Posterior vena cava (tissue), 2 donors: ENCODE measurements at places on chromosomes 6 and 20. TPM values are rescaled to one million over a fixed set of nuclear protein-coding genes. Genes with fewer than 3 reads are reported as not detected.

Gene SLC22A7
- total RNA-seq = not detected

- DNase-seq = no peak
These were observed 46.5 kb upstream of the SHLD1 start for GRCh38 chr20:5703681-5704101.

GRCh38 chr6:27505209-27506027 is 32.5 kb upstream of the ZNF184 start:
- no peak for DNase-seq

Gene COL9A3
- 1.9 TPM for total RNA-seq

DNA sequence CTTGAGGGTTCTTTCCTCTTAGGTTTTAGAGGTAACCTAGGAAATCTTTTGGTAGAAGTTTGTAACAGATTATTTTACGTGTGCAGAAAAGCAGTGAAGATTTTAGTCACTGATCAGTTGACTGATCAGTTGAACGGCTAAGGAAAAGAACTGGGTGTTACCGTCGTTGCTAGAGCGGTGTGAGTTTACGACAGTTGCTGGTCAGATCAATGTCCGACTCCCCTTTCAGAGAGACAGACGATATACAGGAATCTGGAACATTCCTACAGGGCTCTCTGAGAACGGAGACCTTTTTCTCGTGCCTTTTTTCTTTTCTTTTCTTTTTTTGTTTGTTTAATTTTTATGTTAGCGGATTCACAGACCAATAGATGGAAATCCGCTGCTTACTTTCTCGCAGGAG is 132.1 kb upstream of the ZNF184 start:
- DNase-seq = no peak

Gene BFSP1
- 0.67 TPM for total RNA-seq

- DNase-seq = no peak
These were observed 171.3 kb upstream of the CST7 start for GRCh38 chr20:24777746-24778145.

DNA sequence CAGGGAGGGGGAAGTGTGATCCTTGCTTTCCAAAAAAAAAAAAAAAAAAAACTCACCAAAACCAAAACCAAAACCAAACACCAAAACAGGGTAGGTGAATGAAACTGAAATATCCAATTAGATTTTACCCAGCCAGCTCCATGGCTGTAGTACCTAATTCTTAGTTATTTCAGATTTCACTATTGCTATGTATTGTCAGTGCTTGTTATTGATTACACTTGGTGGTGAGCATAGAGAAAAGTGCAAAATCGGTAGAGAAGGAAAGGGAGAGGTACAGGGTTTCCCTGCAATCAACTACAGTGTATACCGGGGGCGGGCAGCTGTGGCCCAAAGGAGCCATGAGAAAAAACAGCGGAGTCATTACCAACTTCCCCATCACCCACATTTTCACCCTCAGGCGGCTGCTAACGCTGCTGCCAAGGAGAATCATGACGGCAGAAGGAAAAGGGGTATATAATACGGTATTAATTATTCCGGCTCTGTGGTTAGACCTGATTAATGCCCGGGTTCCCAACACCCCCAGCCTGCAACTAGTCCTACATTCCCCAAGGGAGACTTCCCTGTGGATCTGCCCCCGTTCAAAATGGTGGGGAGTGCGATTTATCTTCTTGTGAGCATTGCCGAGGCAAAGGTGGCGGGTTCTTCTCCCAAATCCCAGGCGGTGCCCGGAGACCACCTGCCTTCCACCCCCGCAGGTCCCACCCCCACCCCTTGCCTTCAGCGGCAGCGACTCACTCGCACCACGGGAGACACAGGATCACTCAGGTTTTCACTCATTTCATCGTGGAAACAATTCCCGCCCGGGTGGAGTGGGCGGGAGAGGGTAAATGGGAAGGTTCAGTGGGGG is at the start of gene C6orf62:
C6orf62 (minus strand) TSS at position 30 of the 847 bp plus-strand sequence. CDS start 486 bp downstream, outside the sequence.
- DNase-seq = peak; percentile 79

- no peak for DNase-seq
These were observed 8.9 kb downstream of the TRIM10 start for GRCh38 chr6:30152016-30152673.

GRCh38 chr6:192313-192664 is 100.0 kb upstream of the DUSP22 start:
- DNase-seq = no peak

DNA sequence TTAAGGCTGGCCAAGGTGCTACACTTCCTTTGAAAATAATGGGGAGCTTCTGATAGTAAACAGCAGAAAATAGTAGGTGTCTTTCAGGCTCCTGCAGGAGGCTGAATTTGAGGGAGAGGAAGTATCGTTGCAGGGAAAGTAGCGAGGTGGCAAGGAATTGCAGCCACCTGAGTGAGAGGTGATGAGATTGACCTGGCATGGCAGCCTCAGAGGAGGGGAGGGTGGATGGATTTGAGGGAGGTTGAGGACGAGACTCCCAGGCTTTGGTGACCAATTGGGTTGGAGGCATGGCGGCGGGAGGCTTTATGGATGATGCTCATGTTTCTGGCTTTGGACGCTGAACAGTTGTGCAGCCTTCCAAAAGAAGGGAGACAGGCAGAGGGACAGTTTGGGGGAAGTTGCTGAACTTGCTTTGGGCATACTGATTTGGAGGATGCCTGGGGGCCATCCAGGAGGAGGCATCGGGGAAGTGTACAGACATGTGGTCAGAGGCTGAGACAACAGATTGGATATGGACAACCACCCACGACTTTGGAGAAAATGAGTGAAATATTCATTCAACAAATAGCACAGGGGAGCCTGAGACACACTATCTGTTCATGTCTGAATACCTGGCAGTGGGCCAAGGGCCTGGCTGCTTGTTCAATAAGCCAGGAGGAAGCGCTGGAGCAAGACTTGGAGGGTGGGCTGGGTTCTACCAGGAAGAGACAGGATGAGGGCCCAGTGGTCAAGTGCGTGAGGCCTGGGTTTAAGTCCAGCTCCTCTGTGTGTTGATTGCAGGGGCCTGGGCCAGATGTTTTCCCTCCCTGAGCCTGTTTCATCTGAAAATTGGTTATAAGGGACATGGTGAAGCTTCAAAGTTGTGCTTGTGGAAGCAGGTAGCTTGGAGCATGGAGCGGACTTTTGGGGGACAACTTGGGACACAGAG is 113.2 kb downstream of the CEBPB start:
- peak; percentile 93 for DNase-seq

GRCh38 chr20:45378191-45378590 is at the start of gene TP53TG5:
Gene TP53TG5, minus strand, starts transcription at chr20:45378325. Its CDS starts 89 bp downstream, at chr20:45378236.
- DNase-seq = no peak

DNA sequence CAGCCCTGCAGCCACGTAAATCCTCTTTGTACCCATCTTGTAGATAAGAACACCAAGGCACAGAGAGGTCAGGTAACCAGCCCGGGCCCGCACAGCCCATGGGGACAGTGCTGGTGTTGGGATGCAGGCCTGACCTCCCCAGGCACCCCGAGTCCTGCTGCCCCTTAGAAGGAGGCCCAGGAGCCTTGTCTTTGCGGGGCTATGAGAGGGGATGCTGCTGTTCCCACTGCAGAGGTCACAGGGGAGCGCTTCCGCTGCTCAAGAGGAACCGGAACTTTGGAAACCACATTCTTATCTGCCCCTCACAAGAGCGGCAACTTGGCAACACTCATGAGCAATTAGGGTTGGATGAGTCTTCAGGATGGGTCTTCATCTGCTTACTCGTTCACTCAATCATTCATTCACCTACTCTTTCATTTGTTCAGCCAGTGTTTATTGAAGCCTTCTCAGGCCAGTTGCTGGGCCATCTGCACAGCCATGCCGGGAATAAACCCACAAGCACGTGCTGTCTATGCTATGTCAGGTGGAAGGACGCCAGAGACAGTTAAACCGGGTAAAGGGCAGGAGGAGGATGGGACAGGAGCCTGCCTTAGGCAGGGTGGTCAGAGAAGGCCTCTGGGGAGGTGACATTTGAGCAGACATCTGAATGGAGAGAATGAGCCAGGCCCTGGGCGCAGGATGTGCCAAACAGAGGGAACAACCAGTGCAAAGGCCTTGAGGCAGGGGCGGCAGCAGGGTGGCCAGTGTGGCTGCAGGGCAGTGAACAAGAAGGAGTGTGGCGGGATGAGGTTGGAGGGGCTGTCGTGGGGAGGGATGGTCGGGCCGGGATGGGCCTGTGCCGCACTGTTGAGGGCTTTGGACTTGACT is 60.8 kb downstream of the RBM38 start:
- no peak for DNase-seq

GRCh38 chr20:10344953-10345352 is 89.1 kb downstream of the MKKS start:
- DNase-seq = no peak

Gene ANKRD66
- total RNA-seq = not detected

DNA sequence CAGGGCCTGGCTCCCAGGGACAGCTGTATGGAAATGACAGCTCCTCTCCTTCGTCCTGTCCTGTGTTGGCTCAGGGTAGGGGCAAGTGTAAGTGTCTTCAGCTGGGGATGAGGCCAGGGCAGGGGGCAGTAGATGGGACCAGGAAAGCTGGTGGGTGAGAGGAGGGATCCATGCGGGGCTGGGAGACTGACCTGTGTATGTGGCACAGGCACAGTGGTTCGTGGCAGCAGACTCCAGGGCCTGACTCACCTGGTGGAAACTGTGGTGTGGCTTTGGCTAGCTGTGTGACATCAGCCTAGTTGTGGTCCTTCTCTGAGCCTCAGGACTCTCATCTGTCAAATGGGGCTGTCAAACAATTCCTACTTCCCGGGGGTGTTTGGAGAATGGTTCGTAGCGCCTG is 13.7 kb upstream of the SCRT2 start:
- DNase-seq = peak; percentile 46

DNA sequence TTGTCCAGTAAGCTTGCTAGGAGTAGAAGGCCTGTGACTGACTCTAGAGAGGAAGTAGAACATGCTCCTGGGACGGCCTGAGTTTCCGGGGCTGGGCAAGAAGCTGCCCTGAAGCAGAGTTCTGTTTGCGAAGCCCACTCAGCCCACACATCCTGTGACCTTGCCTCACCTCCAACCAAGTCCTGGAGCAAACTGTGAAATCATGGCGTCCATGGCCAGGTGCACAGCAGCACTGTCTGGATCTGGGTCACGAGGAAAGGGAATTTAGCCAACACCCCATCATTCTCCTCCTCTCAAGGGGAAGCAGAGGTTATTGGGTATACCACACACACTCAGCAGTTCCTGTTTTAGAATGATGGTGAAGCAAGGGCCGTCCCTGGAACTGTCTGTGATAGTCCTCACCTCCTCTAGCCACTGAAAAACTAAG is 87.5 kb downstream of the CRYBG1 start:
- DNase-seq = no peak

Gene HSPA1L
- 1.7 TPM for total RNA-seq

DNA sequence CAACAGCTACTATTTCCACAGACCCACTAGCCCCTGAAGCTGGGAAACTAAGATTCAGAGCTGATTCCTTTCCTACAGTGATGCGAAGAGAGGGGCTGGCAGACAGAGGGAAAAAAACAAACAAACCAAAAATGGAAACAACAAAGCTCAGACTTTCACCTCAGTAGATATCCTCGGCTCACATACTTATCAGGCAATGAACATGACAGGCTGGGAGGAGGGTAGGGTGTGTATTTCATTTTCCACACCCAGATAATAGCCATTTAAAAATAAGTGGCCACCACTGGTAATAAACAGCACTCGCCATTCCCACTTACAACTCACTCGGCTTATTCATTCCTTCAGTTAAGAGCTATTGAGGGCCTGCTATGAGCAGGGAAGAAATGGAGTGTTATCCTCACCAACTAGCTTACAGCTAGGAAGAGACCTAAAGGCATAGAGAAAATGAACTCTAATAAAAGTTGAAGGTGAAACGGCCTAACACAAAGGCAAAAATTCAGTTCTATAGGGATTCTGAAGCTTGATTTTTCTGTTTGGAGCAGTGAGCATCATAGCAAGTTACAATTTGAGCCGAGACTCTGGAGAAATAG is 32.0 kb upstream of the SPTLC3 start:
- no peak for DNase-seq

- DNase-seq = no peak
These were observed 58.6 kb upstream of the MANEA start for GRCh38 chr6:95518630-95519227.

Gene LZTS3
- total RNA-seq = 4.2 TPM

GRCh38 chr6:167744681-167745669 is 81.7 kb upstream of the AFDN start:
- no peak for DNase-seq

Gene OXT
- not detected for total RNA-seq

- DNase-seq = peak; percentile 78
These were observed 482 bp downstream of the DDR1 start for GRCh38 chr6:30884521-30885480.

GRCh38 chr6:117989086-117989485 is 82.0 kb downstream of the SLC35F1 start:
- no peak for DNase-seq

DNA sequence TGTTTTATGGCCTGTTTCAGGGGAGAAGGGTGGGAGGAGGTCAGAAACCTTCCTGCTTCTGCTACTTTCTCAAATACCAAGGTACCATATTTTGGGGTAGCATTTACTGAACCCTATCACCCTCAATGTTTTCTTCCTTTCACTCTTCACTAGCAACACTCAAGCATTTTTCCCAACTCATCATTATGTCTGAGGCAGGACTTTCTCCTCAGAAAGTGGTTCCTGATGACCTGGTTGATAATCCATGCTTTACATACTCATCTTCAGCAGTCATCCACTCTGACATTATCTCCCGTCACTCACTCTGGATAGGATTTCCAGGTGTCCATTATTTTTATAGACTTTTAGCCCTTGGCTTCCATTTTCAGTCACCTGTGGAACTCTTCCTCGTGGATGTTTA is 21.1 kb downstream of the ZNF292 start:
- DNase-seq = no peak

DNA sequence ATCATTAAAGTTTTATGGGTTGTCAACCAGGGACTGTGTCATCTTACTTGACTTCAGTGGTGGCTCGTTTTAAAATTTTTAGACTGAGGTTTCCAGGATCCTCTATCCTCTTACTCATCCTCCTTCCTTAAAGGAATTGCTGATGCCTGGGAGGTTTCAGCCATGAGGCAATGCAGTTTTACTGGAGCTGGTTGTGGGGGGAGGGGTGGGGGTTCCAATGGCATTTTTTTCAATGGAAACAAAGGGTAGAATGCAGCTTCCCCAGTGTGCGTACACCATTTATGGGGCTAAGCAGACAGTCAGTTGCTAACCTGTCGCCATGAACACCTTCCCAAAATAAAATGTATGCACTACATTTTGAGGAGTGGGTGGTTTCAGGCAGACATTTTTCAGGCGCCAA is 88.0 kb downstream of the METTL24 start:
- DNase-seq = no peak

Gene HSPA1A
- 187 TPM for total RNA-seq

DNA sequence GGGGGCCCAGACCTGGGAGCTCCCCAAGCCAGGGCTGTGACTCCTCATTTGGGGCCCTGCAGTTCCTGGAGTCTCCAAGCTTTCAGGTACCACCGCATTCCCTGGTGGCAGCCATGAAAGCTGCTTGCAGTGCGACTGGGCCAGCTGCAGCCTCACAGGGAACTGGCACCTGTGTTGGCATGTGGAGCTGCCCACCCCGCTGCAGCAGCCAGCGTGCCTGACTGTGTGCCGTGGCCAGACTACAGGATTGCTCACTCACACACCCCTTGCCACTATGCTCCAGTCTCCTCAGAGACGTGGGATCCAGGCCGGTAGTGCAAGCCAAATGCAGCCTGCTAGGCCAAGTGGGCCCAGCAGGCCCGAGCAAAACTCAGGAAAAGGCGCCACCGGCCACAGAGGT is 450.7 kb downstream of the COL12A1 start:
- peak; percentile 70 for DNase-seq

Gene FAM217A
- not detected for total RNA-seq
